MV-4-11 (cell line): ENCODE measurements at places on chromosomes 3 and 15.

DNA sequence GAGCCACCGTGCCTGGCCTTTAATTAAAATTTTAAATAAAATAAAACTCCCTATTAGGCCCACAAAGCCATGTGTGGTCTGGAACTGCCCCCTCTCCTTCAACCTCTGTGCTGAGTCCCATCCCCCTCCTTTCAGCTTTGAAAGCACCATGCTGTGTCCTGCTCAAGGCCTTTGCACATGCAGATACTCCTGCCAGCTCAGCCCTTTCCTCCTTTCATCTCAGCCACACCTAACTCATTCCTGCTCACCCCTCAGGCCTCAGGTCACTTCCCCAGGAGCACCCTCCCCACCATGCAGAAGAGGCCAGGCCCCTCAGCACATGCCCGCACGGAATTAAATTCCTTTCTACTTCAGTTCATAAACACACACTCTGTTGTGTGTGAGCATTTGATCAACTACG is 28.1 kb downstream of the ATRIP start:
- DNase-seq = no peak

DNA sequence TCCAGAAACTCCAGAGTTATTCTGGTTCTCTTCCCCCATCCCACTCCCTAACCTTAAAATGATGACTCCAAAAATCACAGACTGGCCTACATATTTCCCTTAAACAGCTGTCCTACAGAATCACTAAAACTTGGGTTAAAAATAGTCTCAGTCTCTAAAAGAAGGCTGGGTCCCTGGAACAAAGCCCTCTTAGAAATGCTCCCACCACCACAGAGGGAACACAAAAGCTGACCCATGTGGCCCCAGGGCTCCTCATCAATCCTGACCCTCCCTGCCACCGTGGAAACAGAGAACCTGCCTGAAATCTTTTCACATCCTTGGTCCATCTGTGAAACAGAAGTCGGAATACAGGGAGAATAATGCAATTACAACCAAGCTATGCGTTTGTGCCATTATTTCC is 55.7 kb upstream of the DCLK3 start:
- no peak for DNase-seq

DNA sequence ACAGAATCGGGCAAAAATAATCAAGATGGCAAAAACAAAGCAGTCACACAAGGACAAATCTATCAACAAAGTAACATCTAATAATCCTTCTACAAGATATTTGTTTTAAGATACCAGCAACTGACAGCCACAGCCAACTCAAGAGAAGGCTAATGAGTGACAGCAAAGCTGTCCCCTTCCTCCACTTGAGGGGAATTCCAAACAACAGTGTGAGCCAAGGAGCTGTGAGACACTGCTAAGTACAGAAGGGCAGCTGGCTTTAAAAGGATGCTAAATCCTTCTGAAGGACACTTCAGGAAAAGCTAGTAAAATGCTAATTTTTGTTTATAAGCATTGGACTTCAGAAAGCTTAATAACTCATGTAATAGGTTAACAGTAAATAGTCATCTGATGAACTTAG is 120.3 kb upstream of the GOLGA8J start:
- DNase-seq = no peak

GRCh38 chr3:37768107-37768809 is 93.4 kb upstream of the CTDSPL start:
- no peak for DNase-seq

GRCh38 chr3:45758871-45759270 is 37.5 kb downstream of the SLC6A20 start:
- no peak for DNase-seq
